Activated CD4-positive, alpha-beta T cell treated with anti-CD3 and anti-CD28 coated beads for 36 hours (primary cell): ENCODE measurements at places on chromosomes 7 and 10. TPM values are rescaled to one million over a fixed set of nuclear protein-coding genes. Genes with fewer than 3 reads are reported as not detected.

The HKDC1 gene
- 0.30 TPM for total RNA-seq

DNA sequence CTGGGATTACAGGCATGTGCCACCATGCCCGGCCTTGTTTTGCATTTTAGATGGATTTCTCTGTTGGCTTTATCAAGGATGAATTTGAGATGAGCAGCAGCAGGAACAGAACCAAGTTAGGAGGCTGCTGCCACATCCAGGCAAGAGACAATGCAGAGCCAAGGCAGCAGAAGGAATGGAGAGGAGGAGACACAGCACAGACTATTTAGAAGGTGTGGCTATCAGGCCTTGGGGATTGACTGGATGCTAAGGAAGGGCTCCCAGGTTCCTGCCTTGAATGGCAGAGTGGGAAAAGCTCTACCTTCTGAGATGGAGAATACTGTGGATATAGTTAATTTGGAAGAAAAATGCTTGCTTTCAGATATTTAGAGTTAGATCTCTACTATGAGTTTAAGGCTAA lies 484.7 kb upstream of the C7orf33 start:
- no peak overlapping the region for H3K27ac ChIP-seq
- H3K36me3 ChIP-seq, result no peaks in the 10 kb centered on the region
- H3K4me1 ChIP-seq, result no peaks in the 10 kb centered on the region

DNA sequence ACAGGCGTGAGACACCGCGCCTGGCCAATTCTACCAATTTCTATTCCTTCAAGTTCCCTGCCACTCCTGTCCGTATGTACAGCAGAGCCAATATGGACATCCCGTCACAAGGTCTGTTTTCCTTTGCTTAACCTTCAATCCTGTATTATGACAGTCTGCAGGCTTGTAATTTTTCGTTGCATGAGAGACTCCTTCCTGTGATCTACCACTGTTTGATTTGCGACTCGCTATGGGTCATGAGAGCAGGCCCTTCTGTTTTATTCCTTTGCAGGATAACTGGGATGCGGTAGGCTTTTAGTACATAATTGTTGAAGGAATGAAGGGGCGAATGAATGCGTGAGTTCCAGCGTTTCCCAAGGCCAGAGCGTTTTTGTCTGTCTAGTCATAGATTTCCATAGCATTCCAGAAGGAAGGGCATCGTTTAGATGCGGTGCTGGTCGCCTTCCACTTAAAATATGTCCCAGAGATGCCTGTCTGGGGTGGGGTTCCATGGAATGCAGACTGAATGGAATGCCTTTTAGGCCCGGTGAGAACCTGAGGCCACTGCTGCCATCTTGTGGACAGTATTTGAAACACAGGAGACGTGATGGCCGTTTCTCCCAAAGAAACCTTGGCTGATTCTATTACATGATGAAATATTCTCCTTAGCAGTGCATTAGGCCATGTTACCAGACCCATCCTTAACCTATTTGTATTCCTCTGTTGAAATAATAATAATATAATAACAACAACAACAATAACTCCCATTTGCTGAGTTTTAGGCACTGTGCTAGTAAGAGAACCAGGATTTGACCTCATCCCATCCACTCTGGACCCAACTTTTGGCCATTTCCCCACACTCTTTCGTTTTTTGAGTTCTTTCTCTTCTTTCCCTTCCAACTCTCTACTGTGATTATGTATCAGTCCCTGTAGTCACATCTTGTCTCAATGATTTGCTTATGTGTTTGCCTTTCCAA lies 193.2 kb downstream of the MYOF start:
- peaks cover 2% of the 10 kb centered on the region for H3K27me3 ChIP-seq
- H3K4me1 ChIP-seq, result peaks cover 2% of the 10 kb centered on the region
- H3K27ac ChIP-seq, result no peak overlapping the region

DNA sequence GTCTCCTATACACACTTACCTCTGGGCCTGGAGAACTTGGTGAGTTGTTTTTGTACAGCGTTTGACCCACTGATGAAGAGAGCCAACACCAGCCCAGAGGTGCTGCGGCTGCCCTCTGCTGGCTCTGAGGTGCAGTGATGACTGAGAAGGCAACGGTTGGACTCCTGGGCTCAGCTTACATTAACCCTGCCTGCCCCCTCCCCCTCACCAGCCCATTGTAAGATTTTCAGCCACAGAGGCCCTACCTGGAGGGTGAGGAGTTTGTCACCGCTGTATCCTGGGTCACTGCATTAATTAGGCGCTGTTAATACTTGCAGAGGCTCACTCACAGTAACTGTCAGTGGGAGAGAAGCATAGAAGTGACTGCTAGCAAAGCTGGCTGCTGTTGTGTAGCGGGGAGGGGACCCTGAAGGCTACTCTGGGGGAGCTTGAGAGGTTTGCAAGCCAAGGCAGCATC lies 19.0 kb upstream of the ANKRD2 start:
- peak; percentile 81 for DNase-seq
- no peaks in the 10 kb centered on the region for H3K27me3 ChIP-seq
- no peaks in the 10 kb centered on the region for H3K36me3 ChIP-seq

The ZFYVE27 gene
- total RNA-seq, result 20.2 TPM

The CALY gene
- total RNA-seq, result not detected

GRCh38 chr7:135650831-135651573 lies 11.3 kb upstream of the STMP1 start:
- DNase-seq, result no peak
- no peaks in the 10 kb centered on the region for H3K27me3 ChIP-seq
- H3K36me3 ChIP-seq, result peaks cover 13% of the 10 kb centered on the region
- no peak overlapping the region for H3K4me3 ChIP-seq
- no peaks in the 10 kb centered on the region for H3K4me1 ChIP-seq

DNA sequence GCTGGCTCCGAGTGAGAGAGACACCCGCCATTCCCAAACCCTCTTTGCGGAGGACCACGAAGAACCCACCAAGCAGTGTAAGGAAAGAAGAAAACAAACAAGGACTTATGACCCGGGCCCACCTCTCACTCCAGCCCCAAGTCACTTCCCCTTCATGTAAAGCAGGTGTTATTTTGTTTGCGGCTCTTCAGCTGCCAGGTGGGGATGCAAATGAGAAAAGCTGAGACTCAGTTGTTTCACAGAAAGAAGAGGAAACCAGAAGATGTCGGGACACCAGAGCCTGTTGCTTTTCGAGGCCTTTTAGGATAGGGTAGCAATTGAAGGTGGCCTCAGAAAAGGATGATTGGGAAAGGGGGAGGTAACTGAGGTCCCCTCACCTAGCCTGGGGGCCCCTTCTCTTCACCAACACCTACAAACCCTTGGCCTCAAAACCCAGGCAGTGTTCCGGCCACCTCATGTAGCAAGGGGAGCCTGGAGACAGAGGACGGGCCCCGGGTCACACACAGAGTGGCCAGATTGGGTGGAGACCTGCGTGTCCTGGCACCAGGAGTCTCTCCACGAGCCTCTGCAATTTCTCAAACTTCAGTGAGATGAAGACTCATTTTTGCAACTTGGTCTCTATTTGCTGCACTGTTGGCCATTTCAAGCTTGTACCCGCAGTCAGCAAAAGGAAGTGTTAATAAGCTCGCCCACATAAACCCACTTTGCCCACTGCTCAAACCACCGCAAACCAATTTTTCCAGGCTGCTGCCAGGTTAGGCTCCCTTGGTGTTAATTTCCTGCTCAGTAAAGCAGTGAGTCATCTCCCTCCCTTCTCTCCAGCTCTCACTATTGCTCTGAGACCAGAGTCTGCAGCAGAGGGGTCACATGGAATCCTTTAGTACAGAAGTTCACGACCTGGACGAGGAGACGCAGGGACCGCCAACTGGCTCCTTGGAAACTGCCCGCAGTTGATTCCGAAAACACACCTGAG lies 45.5 kb downstream of the AOC1 start:
- peak; percentile 51 for DNase-seq
- peak overlapping the region; percentile 15 for H3K27ac ChIP-seq

The SUGCT gene
- 1.9 TPM for total RNA-seq

- no peaks in the 10 kb centered on the region for H3K4me1 ChIP-seq
- no peaks in the 10 kb centered on the region for H3K27me3 ChIP-seq
- H3K36me3 ChIP-seq, result no peaks in the 10 kb centered on the region
- H3K27ac ChIP-seq, result no peak overlapping the region
These were observed 88.1 kb upstream of the DDC start for GRCh38 chr7:50653126-50653864.

- peak overlapping the region; percentile 94 for H3K27ac ChIP-seq
- H3K27me3 ChIP-seq, result no peaks in the 10 kb centered on the region
- peaks cover 14% of the 10 kb centered on the region for H3K36me3 ChIP-seq
These were observed 694 bp upstream of the FAS start for GRCh38 chr10:88989824-88990383.

GRCh38 chr10:1788401-1788800 lies 51.1 kb upstream of the ADARB2 start:
- H3K36me3 ChIP-seq, result no peaks in the 10 kb centered on the region
- H3K27ac ChIP-seq, result no peak overlapping the region
- DNase-seq, result no peak
- H3K27me3 ChIP-seq, result no peaks in the 10 kb centered on the region

DNA sequence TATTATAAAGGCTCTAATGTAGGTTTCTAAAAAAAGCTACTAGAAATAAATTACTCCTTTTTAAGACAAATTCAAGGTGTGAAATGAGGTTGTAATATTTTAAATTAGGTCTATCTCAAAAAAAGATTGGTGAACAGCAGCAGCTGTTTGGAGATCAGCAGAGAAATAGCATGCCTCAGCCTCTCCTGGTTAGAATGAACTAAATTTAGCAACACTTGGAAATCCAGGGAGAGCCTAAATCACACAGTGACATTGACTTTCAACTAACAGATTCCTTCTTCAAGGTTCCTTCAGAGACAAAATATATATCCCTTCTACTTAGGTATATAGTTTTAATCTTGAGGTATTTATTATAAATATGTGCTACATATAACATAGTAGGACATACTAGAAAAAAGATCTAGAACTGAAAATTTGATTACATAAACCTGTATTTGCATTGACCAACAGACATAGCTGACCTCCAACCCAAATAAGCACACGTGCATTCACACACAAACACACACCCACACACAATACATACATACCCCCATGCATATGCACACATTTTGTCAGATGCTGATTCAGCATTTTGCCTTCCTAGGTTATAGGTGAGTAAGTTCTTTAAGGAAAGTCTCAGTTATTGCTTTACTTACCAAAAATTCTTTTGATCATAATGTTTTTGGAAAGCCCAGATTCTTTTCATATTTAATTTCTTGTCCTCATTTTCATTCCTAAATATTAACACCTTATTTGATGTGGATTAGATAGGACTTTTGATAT lies 47.3 kb downstream of the DGKB start:
- no peaks in the 10 kb centered on the region for H3K27me3 ChIP-seq
- H3K36me3 ChIP-seq, result no peaks in the 10 kb centered on the region
- H3K4me1 ChIP-seq, result no peaks in the 10 kb centered on the region
- DNase-seq, result no peak
- H3K4me3 ChIP-seq, result no peak overlapping the region
- no peak overlapping the region for H3K27ac ChIP-seq
